Osteoblast (primary cell): ENCODE measurements at places on chromosomes 5 and 9. TPM values are rescaled to one million over a fixed set of nuclear protein-coding genes. Genes with fewer than 3 reads are reported as not detected.

The SLC27A6 gene
- not detected in 2 replicates for total RNA-seq

The SMIM33 gene
- not detected in 2 replicates for total RNA-seq

- DNase-seq, result peak; percentile 97
Observed at GRCh38 chr5:37839407-37840052, at the start of gene GDNF. Gene GDNF, minus strand, starts transcription at chr5:37840041. Its CDS starts 5,245 bp downstream, at chr5:37834796.

DNA sequence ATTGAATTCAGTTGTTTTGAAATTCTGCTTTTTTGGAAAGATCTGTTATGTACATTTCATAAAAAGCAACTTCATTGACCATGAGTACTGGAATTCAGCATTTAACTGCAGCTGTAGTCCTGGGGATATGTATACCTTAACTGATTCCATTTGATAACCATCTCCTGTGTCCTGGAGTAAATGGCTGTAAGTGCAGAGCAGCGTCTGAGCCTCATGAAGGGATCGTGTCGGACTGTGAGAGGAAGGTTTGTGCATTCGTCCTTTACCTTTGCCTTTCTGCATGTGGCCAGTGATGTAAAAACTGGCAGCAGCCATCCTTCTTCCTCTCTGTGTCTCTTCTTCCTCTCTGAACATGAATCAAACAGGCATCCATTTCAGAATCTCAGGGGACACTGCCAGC lies 287.2 kb downstream of the FANCC start:
- DNase-seq, result no peak

DNA sequence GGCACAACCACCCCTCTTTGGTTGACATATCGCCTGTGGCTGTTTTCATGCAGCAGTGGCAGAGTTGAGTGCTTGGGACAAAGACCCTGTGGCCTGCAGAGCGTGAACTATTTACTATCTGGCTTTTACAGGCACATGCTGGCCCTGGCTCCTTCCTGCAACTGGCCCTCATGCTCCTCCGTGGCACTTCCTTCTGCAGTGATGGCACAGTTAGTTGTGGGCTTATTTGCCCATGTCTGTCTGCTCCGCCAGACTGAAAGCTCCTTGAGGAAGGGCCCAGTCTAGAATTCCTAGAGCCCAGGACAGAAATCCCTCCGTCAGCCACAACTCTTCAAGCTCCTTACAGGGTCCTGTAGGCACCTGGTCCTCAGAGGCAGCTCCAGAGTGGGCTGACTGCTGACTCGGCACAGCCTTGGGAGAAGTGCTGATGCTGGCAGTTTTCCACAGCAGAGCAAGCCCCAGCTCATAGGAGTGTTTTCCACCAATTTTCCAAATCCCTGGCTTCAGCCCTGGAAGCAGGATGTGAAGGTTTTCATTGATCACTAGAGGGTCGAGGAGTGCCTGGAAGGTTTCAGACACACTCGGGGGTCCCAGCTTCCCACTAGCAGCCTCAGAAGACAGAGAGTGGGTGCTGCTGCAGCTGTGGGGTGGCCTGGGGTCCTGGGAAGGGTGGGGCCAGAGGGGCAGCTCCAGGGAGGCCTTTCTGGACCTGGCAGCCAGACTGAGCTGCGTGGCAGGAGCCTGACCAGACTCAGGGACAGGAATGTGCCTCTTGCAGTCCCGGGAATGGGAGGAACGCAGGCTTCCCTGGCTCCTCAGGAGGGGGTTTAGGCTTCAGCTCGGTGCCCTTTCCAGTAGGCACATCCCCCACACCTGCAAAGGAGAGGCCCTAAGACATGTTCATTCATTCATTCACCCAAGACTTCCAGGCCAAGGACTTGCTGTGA lies 56.5 kb upstream of the ANGPTL2 start:
- peak; percentile 32 for DNase-seq
